SW 1271 (cell line): ENCODE measurements at places on chromosomes 2 and 18.

- no peak for DNase-seq
Observed at GRCh38 chr2:70526126-70526525, 27.5 kb downstream of the TGFA start.

DNA sequence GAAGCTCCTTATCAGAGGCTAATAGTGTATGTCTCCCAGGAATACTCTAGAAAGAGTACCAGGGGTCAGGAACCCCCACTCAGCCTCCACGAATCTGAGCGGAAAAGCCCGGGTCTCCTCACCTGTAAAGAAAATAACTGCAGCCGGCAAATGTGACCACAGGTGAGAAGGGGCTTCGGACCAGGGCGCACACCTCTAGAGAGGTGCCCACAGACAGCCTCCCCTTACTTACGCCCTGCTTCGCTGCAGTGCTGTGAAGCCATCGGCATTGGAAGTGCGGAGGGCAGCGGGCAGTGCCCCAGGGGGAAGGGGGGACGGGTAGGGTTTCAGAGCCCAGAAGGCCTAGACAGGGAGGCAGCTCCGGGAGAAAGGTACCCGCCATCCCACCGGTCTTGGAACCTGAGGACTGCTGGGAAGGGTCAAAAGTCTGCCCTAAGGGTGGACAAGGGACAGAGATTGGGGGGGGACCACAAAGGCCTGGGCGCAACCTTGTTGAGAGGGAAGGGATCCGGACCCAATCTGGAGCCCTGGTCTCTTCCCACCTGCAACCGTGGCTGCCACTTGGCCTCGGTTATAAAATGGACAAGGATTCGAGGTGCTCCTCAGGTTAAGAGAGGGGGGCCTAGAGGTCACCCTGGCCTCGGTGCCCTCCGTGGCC, 642 bp upstream of the STEAP3 start:
- DNase-seq, result no peak

- DNase-seq, result no peak
Observed at GRCh38 chr2:17821535-17822444, 5.5 kb downstream of the MSGN1 start.

GRCh38 chr2:181523756-181524155, 66.6 kb downstream of the ITGA4 start:
- no peak for DNase-seq

GRCh38 chr18:25326361-25326952, 25.5 kb downstream of the ZNF521 start:
- no peak for DNase-seq
